ENCODE measurements at places on chromosomes 3 and 15.
A peak's percentile ranks its signal among the peaks of the same experiment; 100 is the strongest.

GRCh38 chr3:38148311-38148882 lies 9.9 kb downstream of the MYD88 start:
- DNase-seq = no peak

DNA sequence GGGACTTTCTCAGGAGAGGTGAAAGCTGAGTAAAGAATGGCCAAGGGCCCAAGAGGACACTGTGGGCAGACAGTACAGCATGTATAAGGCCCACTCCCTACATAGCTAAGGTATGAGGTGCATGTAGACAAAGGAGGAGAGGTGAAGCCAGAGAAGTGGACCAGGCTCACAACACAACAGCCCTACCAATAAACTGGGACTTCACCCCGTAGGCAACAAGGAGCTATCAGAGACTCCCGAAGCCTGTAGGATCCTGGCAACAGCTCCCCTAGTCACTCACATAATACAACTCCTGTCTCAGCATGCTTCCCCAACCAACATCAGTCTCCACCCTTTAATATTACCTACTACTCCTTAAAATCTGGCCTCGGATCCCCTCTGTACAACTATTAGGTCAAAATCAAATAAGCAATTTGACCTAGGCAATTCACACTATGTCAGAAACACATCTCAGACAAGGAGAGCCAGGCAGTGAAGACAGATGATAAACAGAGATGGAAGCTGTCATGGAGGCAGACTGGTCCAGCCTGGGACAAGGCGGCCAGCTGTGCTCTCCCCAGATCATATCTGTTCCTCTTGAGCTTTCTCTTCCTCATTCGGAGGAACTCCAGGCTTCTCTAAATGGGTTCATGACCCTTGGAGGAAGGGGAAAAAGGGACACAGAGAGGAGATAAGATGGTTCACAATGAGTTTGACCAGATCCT lies 1.4 kb downstream of the XXYLT1 start:
- DNase-seq = peak; percentile 47

DNA sequence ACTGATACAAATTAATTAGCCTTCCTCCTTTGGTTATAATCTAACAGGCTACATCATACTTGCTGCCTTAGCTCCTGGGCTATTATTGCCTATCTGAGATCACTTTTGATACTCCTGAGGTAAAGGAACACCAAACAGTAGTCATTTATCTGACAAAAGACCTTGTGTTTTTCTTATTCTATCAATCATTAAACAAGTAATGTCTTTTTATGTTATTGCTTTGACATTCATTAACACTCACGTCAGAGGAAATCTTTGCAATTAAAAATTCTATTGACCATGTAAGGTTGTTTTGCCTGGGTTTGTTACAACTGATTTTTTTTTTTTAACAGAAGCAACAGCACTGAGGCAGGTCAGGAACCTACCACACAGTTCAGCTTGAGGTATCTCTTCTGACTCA lies 366.3 kb downstream of the MECOM start:
- DNase-seq = no peak

GRCh38 chr3:171132873-171133272 lies 106.4 kb upstream of the SLC2A2 start:
- no peak for DNase-seq

DNA sequence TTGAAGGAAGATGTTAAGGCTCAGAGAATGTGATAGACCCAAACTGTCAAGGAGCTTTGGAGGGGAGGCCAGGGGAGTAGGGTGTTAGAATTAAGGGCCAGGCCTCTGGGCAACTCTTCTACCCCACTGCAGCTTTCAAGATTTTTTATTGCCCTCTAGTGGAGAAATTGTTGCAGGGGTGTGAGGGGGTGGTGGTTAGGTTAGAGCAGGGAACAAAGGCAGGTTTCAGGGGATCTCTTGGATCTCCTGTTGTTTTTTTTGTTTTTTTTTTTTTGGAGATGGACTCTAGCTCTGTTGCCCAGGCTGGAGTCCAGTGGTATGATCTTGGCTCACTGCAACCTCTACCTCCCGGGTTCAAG lies 1.4 kb upstream of the SEC13 start:
- DNase-seq = peak; percentile 56

DNA sequence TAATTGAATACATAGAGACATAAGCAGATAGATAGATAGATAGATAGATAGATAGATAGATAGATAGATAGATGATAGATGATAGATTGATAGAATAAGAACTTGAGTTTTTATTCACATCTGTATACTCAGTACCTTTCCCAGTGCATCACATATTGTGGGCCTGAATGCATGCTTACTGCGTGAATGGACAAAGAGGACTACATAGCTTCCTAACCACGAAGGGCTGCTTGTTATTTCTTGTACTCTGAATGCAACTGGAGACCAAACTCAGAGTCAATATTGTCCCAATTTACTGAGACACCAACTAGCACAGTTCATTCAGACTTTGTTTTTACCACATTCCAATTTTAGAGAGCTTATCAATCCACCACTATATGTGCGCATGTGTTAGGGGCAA lies 422.9 kb upstream of the GRM7 start:
- no peak for DNase-seq

DNA sequence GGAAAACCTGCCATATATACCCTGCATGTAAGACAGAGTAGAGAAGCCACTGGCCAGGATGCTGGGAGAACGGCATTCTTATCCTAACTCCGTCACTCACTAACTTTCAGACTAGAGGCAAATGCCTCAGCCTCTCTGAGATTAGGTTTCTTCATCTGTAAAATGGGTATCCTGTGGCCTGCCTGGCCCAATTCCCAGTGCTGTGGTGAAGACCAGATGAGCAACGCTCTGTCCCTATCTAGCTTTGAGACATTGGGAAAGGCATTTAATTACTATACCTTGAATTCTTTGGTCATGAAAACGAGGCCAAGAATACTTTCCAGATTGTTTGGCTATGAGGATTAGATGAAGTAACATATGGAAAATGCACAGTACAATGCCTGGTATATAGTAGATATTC lies 35.9 kb downstream of the CEMIP start:
- DNase-seq = no peak

DNA sequence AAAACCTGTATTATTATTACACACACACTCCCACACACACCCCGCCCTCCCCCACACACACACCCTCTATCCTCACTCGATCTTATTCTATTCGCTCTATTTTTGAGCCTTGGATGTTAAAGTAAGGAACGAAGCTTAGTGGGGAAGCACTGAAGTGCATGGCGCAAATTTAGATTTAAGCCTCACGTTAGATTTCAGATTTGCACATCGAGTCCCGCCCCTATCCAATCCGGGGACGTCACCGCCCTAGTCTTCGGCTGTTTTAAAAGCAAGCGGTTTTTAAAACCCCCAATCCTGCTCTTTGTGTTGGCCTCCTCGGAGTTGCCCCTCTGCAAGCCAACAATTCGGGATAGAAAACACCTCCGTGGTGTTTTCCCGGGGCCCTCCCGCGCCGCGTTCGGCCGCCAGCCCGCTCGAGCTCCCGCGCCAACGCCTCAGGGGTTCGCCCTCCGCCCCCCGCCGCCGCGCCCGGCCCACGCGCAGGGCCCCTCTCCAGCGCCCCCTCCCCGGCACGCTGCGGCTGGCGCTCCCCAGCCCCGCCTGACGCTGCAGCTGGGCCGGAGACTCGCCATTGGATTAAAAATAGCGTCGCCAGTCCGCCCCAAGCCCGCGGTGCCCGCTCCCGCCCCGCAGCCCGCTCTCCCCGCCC lies at the start of gene USP13:
TSS of gene USP13 (plus strand) at position 594 of the 649 bp plus-strand sequence. CDS start 186 bp downstream, outside the sequence.
- DNase-seq = peak; percentile 60

- peak; percentile 87 for DNase-seq
These were observed 10.0 kb downstream of the TIMMDC1 start for GRCh38 chr3:119508172-119508845.

- peak; percentile 100 for DNase-seq
These were observed 23.1 kb downstream of the EPM2AIP1 start for GRCh38 chr3:36969540-36970432.

DNA sequence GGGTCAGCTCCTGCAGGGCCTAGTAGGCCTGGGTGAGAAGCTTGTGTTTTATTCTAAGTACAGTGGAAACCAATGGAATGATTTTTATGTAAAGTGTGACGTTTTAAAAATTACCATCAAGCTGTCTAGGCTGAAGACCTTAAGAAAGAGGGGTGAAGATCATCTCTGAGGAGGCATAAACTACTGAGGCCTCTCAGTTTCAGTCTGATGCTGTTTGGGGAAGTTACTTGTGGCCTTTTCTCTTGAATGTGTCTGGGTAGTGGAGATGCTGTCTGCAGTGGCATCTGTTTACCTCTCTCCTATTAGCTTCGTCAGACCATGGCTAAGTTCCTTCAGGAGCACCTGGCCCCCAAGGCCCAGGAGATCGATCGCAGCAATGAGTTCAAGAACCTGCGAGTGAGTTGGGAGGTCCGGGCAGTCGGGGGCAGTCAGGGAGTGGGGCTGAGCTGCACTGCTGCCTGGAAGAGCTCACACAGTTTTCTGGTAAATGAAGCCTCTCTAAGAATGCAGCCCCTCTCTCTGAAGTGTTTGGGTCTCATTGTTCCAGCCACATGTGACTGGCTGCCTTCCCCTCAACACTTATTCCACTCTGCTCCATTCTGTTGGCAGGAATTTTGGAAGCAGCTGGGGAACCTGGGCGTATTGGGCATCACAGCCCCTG lies 1.9 kb downstream of the IVD start:
- DNase-seq = no peak

- no peak for DNase-seq
These were observed 9.3 kb downstream of the COLQ start for GRCh38 chr3:15512166-15512565.

DNA sequence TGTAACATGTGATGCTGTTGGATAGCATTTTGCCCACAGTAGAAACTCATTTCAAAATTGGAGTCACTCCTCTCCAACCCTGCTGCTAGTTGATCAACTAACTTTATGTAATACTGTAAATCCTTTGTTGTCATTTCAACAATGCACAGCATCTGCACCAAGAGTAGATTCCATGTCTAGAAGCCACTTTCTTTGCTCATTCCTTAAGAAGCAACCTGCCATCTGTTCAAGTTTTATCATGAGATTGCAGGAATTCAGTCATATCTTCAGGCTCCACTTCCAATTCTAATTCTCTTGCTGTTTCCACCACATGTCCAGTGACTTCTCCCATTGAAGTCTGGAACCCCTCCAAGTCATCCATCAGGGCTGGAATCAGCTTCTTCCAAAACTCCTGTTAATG lies 42.9 kb downstream of the AKAP13 start:
- DNase-seq = no peak

DNA sequence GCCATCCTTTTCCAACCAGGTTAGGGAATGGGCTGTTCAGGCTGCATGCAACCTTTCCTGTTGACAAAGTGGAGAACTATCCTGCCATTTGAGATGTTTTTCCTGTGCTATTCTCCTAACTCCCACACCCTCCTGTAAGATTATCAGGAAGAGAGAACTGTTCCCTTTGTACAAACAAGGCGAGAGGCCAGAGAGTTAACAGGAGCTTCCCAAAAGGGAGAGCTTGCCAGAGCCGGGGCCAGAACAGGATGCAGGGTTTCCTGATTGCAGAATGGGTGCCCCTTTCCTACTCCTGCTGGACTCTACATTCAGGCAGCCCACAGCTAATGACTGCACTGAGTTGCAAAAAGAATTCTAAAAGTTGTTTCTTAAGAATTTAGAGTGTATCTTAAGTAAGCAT lies 17.1 kb downstream of the PML start:
- DNase-seq = no peak

GRCh38 chr15:92510163-92510882 lies 116.6 kb downstream of the ST8SIA2 start:
- no peak for DNase-seq

GRCh38 chr15:91855684-91856489 lies 2.4 kb downstream of the SLCO3A1 start:
- DNase-seq = no peak

GRCh38 chr3:104555728-104556127 lies 811.0 kb upstream of the ALCAM start:
- no peak for DNase-seq

DNA sequence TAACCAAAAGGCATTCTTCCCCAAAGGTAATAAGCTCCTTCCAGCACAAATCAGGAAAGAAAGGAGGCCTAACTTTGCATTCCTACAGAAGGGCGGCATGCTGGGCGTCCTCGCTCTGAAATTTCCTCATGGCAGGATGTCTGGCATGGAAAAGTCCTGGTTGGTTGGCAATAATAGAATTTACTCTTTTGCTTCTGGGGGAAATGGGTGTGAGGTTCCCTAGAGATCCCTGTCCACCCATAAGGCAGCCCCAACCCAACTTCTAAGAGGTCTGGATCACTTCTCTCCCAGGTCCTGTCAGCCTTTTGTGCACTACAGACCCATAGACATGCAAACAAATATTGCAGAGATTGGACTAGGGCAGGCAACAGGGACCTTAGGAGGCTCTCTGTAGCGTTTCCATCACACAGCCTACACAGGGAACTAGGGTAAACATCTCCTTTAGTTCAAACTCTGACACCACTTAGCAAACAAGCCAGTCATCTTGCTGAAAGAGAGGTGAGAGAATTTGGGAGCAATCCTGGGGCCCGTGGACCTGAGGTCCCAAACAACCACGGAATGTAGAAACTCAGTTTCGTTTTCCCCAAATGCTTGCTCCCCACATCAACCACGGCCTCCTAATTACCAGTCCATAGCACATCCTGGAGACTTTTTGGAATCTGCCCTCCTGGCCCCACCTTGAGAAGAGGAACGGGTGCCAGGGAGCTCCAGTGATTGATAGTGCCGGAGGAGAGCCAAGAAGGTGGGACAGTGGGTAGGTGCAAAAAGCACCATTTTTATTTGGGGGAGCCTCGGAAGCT lies 2.1 kb downstream of the ZIC4 start:
- DNase-seq = no peak

DNA sequence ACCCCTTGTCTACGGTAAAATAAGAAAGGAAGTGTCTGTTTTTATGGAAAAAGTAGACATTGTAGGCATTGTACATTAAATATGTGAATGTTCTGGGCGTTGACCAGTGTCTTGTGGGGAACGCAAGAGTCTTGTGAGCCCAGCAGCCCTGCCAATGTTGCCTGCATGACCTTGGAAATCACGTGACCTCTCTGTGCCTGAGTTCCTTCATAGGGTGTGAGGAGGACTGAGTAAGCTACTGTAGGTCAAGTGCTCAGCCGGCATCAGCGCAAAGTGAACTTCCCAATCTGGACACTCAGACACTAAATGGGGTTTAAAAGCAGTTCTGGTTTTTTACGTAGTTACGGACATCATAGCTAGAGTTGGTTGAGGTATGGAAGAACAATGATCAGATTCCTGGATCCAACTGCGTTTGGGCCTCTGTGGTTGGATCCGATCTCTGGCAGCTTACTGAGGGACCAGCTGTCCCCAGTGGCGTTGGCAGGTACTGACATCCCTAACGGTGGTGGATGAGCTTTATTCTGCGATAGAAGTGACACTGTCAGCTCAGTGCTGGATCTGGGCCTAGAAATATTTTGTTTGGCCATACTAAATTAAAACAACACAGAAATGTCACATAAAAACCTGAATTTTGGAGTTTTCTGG lies 63.8 kb downstream of the SPSB4 start:
- no peak for DNase-seq

- no peak for DNase-seq
These were observed 123.0 kb downstream of the PEAK1 start for GRCh38 chr15:77296773-77297337.

- no peak for DNase-seq
These were observed 24.3 kb downstream of the SUSD5 start for GRCh38 chr3:33194303-33194702.

- no peak for DNase-seq
These were observed 55.9 kb upstream of the C3orf80 start for GRCh38 chr3:160169139-160169976.

All from hematopoietic multipotent progenitor cell treated with erythropoietin and hydrocortisone succinate and interleukin-3 and kit ligand, for 8 days (in vitro differentiated cells).